ENCODE measurements at places on chromosomes 12 and 14.

- DNase-seq: peak; percentile 57
Observed at GRCh38 chr14:67420102-67420739, 8.3 kb upstream of the PLEK2 start.

DNA sequence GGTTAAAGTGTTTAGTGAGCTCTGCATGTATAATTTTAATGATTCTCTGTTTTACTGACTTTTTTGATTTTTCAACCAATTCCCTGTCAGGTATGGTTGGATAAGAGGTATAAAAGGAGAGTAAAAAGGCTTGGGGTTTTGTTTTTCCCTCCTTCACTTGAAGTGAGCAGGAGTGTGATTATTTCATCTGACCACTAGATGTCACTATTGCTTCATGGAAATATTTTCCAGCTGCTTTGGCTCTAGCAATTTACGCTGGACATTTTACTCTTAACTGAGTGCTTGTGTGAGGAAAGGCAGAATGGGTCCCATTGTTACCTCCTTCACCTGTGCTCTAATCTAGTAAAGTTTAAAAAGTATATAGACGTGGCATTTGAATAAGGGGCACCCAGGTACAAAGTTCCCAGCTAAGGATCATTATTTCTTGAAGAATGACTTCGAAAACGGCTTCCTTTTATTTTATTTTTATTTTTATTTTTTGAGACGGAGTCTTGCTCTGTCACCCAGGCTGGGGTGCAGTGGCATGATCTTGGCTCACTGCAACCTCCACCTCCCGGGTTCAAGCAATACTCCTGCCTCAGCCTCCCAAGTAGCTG lies 66.5 kb downstream of the TBC1D30 start:
- DNase-seq: no peak

DNA sequence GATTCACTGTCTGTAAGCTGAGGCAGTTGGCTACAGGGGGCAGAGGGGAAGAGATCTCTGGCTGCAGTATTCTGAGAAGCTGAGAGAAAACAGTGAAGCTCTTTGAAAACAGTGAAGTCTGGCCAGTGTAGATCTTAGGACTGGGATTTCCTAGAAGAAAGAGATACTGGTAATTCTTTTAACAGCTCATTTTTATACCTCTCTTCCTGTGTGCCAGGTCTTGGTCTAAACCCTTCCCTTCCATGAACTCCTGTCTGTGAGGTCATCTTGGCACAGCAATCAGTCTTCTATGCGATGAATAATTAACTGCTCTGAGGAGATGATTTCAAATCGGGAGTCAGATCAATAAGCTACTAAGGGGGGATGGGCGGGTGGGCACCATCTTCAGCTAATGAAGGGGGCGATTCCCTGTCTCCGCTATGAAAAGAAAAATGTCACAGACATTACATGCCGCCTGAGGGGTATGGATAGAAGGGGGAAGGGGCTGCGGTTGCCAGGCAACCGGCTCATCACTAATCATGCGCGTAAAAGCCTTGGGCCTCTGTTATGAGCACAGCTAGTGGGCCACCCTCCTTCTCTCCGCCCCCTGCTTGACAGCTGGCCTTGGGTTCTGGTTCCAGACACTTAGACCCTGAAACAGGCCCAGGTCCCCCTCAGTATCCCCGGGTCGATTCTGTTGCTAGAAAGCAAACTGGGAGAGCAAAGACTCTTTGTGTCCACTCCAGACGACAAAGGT lies 75.3 kb upstream of the CEP83 start:
- DNase-seq: no peak

DNA sequence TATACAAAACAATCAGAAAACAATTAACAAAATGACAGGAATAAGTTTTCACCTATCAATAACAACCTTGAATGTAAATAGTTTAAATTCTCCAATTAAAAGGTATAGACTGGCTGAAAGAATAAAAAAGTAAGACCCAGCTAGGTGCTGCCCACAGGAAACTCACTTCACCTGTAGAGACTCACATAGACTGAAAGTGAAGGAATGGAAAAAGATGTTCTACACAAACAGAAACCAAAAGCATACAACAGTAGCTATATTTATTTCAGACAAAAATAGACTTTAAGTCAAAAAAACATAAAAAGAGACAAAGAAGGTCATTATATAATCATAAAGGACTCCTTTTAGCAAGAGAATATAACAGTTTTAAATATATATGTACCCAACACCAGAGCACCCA lies 152.4 kb upstream of the PWP1 start:
- no peak for DNase-seq

DNA sequence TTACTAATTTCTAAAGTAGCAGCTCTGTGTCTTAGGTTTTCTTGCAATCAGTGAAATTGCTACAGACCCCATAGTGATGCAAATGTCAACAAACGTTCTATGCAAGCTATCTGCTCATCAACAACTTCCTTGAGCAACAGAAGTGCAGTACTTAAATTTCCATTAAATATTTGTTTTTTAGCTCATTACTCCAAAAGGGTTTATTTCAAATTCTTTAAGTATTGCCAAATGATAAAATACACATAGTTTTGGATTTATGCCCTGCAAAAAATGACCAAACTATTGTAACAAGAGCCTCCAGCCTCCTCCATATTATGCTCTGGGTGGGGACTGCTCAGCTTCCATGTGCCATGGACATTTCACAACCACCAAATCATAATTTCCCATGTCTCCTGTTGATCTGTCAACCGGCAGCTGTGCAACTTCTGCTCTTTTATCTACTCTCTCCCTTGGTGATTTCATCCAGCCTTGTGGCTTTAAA lies 4.4 kb downstream of the BDKRB1 start:
- no peak for DNase-seq

GRCh38 chr12:11688379-11688778 lies 38.9 kb downstream of the ETV6 start:
- DNase-seq: no peak

GRCh38 chr14:32090686-32091085 lies 13.6 kb downstream of the ARHGAP5 start:
- DNase-seq: no peak

- DNase-seq: no peak
Observed at GRCh38 chr12:89544681-89545184, 18.9 kb upstream of the POC1B start.

DNA sequence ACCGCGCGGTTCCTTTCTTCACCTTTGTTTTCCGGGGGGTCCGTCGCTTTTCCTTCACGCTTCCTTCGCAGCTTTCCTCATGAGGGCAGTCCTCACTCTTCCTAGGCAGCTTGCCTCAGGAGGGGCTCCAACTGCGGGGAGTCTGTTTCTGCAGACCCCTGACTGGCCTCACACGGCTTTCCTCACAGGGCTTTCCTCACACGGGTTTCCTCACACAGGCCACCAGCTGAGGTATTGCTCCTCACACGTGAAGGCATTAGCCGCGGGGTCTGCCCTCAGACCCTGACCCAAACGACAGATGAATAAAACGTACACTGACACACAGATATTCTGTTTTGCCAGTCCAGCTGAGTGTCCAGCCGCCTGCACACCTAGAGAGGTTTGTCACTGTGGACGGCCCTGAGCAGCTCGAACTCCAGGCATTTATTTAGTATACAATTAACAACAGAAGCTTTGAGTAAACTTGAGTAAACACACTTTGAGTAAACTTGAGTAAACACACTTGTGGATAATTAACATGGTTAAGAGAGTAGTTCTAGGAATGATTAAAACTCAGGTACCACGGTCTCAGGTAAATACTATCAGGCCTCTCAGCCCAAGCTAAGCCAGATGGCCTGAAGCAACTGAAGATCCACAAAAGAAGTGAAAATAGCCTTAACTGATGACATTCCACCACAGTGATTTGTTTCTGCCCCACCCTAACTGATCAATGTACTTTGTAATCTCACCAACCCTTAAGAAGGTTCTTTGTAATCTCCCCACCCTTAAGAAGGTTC lies 16.1 kb upstream of the LYZ start:
- DNase-seq: no peak

DNA sequence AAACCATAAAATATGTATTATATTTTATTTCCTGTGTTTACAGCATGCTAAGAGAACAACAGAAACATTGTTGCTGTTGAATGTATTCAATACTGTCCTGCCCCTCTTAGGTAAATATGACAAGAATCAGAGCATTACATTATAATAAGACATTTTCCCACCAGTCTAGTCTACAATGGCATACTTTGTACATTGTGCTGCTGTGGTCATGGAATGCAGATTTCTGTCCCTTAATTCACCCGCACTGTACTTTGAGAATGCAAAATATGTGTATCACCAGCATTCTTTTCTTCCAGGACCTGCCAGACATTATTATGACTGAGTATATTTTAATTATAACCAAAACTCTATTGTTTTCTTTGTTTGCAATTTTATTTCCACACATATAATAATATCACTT lies 16.5 kb upstream of the OR10AD1 start:
- no peak for DNase-seq
